PC-9 (cell line): ENCODE measurements at places on chromosomes 12 and 14. TPM values are rescaled to one million over a fixed set of nuclear protein-coding genes. Genes with fewer than 3 reads are reported as not detected.

The ART4 gene
- total RNA-seq = not detected in 2 replicates

The SRRM4 gene
- not detected in 2 replicates for total RNA-seq

The PRH1 gene
- total RNA-seq = 14.4 and 17.2 TPM in 2 replicates

The GPRC5D gene
- not detected in 2 replicates for total RNA-seq

The LPAR5 gene
- 14.2 and 14.8 TPM in 2 replicates for total RNA-seq

The SLCO1A2 gene
- 0.45 and 0.63 TPM in 2 replicates for total RNA-seq

The TMEM263 gene
- total RNA-seq = 32.9 and 33.2 TPM in 2 replicates

The UNC119B gene
- 25.9 and 30.2 TPM in 2 replicates for total RNA-seq

The PIWIL1 gene
- total RNA-seq = not detected in 2 replicates

The MYH6 gene
- total RNA-seq = not detected in 2 replicates

The ZFP36L1 gene
- total RNA-seq = 179 and 237 TPM in 2 replicates

The OVCH1 gene
- total RNA-seq = not detected in 2 replicates

The HELB gene
- 8.2 and 10.0 TPM in 2 replicates for total RNA-seq

The KIF26A gene
- total RNA-seq = 0.17 and 0.53 TPM in 2 replicates

The IFI27L1 gene
- total RNA-seq = 9.7 and 13.2 TPM in 2 replicates

The HOXC11 gene
- total RNA-seq = 2.4 and 2.9 TPM in 2 replicates

The PAPLN gene
- total RNA-seq = 0.15 TPM in 1 of 2 replicates, not detected in the other

The AMDHD1 gene
- total RNA-seq = 2.9 TPM in 2 replicates

The SSTR1 gene
- 0.50 TPM in 2 replicates for total RNA-seq

The KRT6C gene
- total RNA-seq = not detected in 2 replicates

The KLHL42 gene
- total RNA-seq = 33.6 and 34.5 TPM in 2 replicates

The KRT2 gene
- total RNA-seq = not detected in 2 replicates

The FOXN4 gene
- total RNA-seq = not detected in 2 replicates

The SLCO1B1 gene
- total RNA-seq = 0.30 and 0.50 TPM in 2 replicates

The KCNH3 gene
- total RNA-seq = not detected in 2 replicates

The FSCB gene
- not detected in 2 replicates for total RNA-seq

The PFKM gene
- 63.2 and 67.6 TPM in 2 replicates for total RNA-seq

The LRP1-AS gene
- not detected in 2 replicates for total RNA-seq

The LTA4H gene
- total RNA-seq = 115 and 118 TPM in 2 replicates

The ADAMTS20 gene
- total RNA-seq = 1.0 and 1.6 TPM in 2 replicates

The NEMP1 gene
- total RNA-seq = 28.9 and 36.6 TPM in 2 replicates

The TCL1A gene
- not detected in 2 replicates for total RNA-seq

The TAS2R8 gene
- not detected in 2 replicates for total RNA-seq

The SLCO1C1 gene
- total RNA-seq = not detected in 2 replicates

The STXBP6 gene
- 10.0 and 12.3 TPM in 2 replicates for total RNA-seq

The C12orf54 gene
- not detected in 2 replicates for total RNA-seq

The KRT71 gene
- total RNA-seq = not detected in 2 replicates

The ALG10 gene
- total RNA-seq = 21.5 and 23.3 TPM in 2 replicates

The AMIGO2 gene
- 41.9 and 46.3 TPM in 2 replicates for total RNA-seq

The B4GALNT1 gene
- 15.0 and 17.9 TPM in 2 replicates for total RNA-seq

The LHX5 gene
- 0.65 and 1.1 TPM in 2 replicates for total RNA-seq

The AEBP2 gene
- 37.2 and 50.3 TPM in 2 replicates for total RNA-seq

The OAS2 gene
- total RNA-seq = 0.98 and 1.3 TPM in 2 replicates

The RTN1 gene
- not detected in 2 replicates for total RNA-seq
